Left ventricle myocardium superior (tissue), 1 donor: ENCODE measurements at places on chromosomes 16 and 17. TPM values are rescaled to one million over a fixed set of nuclear protein-coding genes. Genes with fewer than 3 reads are reported as not detected.

DNA sequence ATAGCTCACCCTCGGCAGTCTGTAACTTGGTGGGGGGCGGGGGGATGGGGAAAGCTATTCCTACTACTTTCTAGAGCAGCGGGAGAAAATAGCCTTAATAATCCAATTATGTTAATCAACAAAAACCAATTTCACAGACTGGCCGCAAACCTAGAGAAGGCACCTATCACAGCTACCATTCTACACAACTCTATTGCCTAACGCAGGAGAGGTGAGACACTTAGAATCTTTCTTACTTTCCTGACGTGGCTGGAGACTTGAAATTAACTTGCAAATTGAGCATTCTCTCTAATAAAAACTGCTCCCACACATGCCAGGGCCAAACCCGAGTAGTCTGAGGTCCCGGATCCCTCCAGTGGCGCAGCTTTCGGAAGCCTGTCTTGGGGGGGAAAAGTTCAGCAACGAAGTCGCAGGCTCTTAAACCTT lies 794 bp downstream of the SMG6 start:
- DNase-seq: no peak

GRCh38 chr17:73232587-73233373 lies 28.9 kb downstream of the CPSF4L start:
- peak; percentile 48 for DNase-seq

DNA sequence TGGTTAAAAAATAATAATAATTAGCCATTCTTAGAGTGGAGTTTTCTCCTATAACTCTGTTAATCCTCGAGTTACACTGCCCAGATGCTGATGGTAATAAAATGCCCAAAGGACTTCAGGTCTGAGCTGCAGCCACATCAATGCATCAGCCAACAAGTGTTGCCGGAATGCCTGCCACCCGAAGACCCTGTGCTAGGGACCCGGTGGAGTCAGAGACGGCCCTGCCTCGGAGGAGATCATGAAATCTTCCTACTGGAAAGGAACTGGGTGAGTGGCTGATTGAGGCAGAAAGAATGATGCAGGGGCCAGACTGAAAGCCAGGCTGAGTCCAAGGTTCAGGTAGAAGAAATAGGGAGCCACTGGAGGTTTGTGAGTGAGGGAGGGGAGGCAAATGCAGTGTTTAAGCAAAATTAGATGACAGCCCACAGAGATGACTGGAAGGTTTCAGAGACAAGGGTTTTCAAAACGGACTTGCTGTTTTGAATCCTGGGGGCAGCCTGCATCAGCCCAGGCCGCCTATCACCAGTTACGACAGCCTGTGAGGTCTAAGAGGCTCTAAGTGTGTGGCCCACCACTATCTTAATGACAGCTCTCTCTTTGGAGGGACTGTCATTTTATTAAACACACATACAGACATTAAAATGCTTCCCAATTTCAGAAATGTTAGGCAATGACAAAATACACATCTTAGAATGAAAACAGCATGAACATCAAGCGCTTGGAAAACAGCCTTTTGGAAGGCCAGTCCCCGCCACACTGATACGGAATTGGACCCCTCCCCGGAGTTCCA lies 100.0 kb downstream of the ZNF423 start:
- no peak for DNase-seq

The NPIPB9 gene
- 0.30 TPM for total RNA-seq

The ATP2A3 gene
- total RNA-seq: 5.8 TPM

The HBQ1 gene
- not detected for total RNA-seq

The HOXB8 gene
- not detected for total RNA-seq
